C1 segment of cervical spinal cord (tissue), 14 donors: ENCODE measurements at places on chromosomes 1 and 21.

- no peak for DNase-seq
Measured at GRCh38 chr1:106998431-106999002, 58.0 kb upstream of the PRMT6 start.

- DNase-seq: no peak
Measured at GRCh38 chr1:114102136-114102535, 51.5 kb downstream of the SYT6 start.

DNA sequence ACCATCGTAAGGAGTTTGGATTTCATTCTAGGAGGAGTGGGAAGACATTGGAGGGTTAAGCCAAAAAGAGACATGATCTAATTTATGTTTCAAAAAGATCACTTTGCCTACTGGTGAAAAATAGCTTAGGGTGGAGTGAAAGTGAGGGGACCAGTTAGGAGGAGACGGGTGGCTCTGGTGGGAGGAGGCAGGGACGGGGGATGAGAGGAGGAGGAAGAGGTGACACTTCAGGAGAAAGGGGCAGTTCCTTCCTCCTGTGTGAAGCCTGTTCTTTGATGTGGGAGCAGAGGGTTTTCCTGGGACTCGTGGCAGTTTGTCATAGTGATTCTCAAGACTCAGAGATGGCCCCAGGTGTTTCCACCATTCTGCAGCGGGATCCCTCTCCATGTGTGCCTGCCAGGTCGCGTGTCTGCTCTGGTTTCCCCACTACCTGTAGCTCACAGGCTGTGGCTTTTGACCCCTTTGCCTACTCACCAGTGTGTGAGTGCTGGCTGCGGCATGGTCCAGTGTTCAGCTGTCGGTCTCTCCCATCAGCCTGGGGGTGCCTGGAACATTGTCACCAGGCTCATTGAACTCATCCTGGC lies 102.4 kb downstream of the CNIH3 start:
- DNase-seq: no peak

GRCh38 chr1:32042330-32042729 lies 28.7 kb downstream of the KHDRBS1 start:
- DNase-seq: no peak
